ENCODE measurements at places on chromosomes 3 and 15. TPM values are rescaled to one million over a fixed set of nuclear protein-coding genes. Genes with fewer than 3 reads are reported as not detected.

- no peak for DNase-seq
Measured at GRCh38 chr3:62638316-62638715, 236.9 kb downstream of the CADPS start.

- DNase-seq, result no peak
Measured at GRCh38 chr3:58058361-58059263, 50.4 kb downstream of the FLNB start.

DNA sequence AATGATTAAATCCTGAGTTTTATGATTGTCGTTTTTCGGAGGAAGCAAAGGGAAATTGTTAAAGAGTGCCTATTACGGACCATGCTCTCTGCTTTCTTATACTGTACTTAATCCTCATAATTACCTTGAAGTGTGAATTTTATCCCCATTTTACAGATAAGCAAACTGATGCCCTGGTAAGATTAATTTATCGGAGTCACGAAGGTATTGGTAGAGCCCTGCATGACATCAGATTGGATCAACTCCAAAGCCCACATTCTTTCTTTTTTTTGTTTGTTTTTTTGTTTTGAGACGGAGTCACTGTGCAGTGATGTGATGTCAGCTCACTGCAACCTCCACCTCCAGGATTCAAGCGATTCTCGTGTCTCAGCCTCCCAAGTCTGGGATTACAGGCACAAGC, 1.6 kb upstream of the GNB4 start:
- no peak for DNase-seq

DNA sequence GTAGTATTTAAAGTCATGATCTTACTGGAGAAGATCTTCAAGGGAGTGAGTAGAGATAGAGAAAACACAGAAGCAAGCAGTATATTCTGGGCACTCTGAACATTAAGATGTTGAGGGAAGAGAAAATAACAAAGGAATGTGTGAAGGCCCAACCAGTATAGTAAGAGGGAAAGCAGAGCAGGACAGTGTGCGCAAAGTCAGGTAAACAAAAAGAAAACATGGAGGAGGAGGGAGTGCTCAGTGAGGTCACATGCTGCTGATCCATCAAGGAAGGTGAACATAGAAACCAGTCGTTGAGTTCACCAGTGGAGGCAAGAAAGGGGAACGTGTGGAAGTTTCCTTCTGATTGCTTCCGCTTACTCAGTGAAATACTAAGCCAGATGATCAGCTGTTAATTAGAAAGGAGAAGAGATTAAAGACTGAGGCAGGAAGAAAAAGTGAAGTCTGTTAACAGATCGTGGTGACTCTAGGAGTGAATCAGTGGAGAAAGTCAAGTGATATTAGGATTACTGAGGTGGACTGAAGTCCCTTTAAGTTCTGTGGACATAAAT, 47.2 kb downstream of the OPA1 start:
- DNase-seq, result no peak

GRCh38 chr3:111591555-111591954, 3.6 kb downstream of the ZBED2 start:
- DNase-seq, result no peak

DNA sequence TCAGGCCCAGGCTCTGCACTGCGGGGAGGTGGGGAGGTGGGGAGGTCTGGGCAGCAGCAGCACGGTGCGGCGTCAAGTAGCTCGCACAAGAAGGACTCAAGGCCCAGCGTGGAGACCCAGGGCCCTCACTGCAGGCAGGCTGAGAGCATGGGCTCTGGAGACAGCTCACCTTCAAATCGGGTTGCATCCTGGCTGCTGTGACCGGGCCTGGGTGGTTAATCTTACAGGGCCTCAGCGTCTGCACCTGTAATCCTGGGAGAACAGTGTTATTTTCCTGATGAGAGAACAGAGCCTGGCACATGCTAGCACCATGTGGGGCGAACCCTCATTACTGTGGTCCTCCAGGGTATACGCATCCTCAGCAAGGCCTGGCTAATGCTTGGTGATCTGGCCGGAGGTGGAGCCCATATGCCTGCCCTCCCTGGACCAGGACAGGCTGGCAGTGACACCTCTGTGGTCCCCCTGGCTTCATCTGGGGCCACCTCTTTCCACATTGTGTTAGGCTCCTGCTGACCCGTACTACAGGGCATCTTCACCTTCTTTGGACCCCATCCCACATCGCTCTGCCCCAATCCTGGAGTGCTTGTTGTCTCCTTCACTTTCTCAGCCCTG, 55.5 kb downstream of the RGMA start:
- DNase-seq, result peak; percentile 40

DNA sequence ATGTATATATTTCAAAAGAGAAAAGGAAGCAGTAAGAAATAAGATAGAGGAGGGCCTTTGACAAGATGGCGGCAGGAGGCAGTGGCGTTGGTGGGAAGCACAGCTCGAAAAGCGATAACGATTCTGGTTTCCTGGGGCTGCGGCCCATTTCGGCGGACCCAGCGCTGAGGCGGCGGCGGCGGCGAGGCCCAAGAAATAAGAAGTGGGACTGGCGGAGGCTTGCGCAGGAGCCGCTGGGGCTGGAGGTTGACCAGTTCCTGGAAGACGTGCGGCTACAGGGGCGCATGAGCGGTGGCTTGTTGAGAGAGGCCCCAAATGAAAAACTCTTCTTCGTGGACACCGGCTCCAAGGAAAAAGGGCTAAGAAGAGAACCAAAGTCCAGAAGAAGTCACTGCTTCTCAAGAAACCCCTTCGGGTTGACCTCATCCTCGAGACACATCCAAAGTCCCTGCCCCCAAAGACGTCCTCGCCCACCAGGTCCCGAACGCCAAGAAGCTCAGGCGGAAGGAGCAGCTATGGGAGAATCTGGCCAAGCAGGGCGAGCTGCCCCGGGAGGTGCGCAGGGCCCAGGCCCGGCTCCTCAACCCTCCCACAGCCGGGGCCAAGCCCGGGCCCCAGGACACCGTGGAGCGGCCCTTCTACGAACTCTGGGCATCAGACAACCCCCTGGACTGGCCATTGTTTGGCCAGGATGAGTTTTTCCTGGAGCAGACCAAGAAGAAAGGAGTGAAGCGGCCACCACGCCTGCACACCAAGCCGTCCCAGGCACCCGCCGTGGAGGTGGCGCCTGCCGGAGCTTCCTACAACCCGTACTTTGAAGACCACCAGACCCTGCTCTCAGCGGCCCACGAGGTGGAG, 624.3 kb downstream of the MCTP2 start:
- DNase-seq, result no peak

- no peak for DNase-seq
Measured at GRCh38 chr15:66662522-66662921, 39.5 kb upstream of the SMAD6 start.

Gene OPA1
- 186 TPM for total RNA-seq

Gene TNFSF10
- 19.3 TPM for total RNA-seq

Gene MUC4
- total RNA-seq, result not detected

Gene GABRR3
- not detected for total RNA-seq

Data from heart left ventricle (tissue), 16 donors.